ENCODE measurements at places on chromosomes 7 and 10.

GRCh38 chr7:74452748-74453321 lies 871 bp upstream of the GTF2IRD1 start:
- no peak for DNase-seq

DNA sequence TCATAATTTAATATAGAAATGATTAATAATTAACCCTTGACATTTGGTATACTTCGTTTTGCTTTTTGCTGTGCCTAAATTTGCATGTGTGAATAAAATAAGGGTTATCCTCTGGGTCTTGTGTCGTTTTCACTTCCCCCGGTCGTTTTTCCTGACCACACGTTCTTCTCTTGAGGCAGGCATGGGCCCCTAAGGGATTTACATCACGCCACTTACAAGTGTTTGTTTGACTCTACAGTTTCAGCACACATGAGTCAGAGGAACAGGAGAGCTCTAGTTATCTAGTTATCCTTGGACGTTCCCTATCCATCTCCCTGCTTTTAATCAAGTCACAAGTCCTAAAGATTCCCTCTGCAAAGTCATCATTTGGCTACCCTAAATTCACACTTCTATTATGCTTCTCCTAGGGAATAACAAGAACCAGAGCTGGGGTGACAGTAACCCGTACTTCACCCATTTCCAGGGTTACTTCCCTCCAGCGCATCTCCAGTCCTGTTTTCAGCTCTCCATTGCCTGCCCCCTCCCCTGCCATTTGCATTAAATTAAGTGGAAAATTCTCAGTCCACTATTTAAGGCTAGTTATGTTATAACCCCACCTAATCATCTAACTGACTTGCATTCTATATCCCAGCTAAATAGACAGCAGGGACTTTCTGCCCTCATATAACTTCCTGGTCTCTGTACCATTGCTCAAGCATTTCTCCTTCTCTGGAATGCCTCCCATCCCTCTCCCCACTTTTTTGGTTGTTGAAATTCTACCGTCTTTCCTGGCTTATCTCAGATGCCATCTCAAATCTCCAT lies 206.9 kb downstream of the PTEN start:
- DNase-seq: no peak

- no peak for DNase-seq
Observed at GRCh38 chr7:75536491-75536890, 44.4 kb downstream of the SPDYE5 start.

DNA sequence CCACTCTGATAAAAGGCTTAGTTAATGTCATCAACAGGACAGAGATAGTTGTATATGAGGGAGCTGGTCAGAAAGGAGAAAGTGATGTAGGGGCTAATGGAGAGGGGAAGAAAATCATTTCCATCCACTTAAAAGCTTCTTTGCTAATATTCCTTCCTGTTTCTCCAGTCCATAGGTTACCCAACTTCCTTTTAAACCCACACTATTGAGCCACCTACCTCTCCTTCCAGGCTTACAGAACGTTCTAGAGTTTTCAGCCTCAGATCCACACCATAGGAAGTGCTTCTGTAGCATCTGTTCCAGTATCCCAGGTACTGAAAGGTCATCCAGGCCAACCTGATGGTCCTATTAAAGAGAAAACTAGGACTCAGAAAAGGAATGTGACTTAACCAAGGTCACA lies 28.2 kb downstream of the STRIP2 start:
- DNase-seq: no peak

DNA sequence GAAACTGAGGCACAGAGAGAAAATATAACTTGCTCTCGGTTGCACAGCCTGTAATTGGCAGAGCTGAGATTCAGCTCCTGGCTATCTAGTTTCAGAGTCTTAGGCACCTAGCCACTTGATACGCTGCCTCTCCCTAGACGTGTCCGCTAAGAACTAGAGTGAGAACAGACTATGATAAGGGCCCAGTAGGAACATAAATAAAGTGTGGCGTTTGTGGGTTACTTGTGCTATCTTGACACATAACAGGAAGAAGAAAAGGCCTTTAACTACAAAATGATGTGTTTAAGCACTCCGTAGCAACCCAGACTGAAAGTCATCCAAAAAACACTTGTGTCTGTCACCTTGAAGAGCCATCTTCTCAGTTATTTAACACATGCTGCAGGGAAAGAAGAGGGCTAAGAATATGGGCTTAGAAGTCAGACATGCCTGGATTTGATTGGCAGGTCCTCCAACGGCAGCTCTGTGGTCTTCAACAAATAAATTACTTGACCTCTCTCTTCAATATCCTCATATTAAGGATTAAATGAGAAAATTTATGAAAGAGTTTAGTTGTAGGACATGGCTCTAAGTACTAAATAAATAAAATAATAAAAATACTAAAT lies 96.2 kb downstream of the SGMS1 start:
- no peak for DNase-seq

GRCh38 chr7:106704000-106704840 lies 43.3 kb upstream of the CCDC71L start:
- no peak for DNase-seq

DNA sequence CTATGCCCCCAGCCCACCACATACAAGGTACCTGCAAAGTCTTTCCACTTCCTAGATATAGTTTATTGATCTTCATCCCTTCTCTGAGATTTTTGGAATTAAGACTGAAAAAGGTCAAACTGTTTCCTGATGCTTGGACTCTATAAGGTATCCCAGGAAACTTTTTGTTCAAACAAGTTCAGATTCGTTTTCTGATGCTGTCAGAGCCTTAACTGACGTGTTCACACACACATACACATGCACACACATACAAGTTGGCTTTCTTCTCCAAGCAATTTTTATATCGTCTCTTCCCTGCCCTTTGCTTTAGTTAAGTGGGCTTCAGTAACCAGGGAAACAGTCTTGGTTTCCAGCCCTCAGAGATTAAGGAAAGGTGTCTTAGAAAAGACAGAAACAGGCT lies 11.7 kb upstream of the VPS41 start:
- no peak for DNase-seq

- DNase-seq: no peak
Observed at GRCh38 chr7:100719523-100720278, 567 bp upstream of the EPO start.

DNA sequence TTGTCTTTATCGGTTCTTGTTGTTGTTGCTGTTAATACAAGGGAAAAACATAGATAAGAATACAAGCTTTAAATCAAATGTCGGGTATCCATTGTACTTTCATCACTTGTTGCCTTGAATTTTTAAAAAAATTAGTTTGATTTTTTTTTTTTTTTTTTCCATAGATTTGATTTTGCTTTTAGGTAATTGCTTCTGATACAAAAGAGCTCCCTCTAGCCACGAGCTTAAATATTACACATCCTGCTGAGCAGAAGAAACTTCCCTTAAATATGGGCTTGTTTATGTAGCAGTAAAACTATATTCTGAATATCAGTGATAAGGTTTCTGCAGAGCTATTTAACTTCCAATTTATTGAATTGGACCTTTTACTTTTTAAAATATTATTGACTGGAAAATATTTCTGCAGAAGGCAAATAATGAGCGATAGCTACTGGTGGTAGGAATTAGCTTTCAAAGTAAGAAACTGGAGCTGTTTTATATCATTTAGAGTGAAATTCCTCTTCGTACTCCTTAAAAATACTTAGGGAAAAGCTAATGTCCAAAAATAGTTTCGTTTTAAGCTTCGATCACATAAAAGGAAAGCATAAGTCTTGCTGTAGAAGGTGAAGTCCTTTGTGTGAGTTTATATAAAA lies 216.9 kb downstream of the POLR1F start:
- DNase-seq: no peak

DNA sequence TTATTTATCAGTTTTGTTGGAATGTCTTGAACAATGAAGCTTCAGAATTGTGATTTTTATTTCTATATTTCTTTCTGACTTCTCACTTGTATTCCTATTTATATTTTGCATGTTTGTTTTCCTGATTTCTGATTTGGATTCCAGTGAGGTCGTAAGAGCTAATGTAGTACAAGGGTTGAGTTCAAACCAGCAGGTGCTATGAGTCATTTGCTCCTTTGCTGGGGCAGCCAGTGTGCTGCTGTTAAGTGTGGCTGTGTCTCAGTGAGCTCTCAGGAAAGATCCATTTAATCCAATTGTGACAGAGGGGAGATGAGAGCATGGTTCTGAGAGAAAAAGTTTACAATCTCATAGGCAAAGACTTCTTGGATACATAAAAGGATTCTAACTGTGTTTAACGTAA lies 48.6 kb downstream of the MCU start:
- DNase-seq: no peak

- DNase-seq: no peak
Observed at GRCh38 chr7:7228472-7228871, 46.1 kb downstream of the C1GALT1 start.

DNA sequence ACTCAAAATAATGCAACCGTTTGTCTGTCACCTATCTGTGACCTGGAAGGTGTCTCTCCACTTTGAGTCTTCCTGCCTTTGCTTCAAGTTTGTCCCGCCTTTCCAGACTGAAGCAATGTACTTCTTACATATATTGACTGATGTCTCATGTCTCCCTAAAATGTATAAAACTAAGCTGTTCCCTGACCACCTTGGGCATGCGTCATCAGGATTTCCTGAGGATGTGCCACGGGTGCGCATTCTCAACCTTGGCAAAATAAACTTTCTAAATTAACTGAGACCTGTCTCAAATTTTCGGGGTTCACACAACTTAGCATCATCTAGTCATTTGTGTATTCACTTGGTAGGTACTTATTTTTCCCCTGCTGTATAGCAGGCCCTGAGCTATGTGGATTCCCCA lies 65.3 kb upstream of the JCAD start:
- DNase-seq: no peak

- no peak for DNase-seq
Observed at GRCh38 chr7:13829914-13830900, 159.3 kb downstream of the ETV1 start.

DNA sequence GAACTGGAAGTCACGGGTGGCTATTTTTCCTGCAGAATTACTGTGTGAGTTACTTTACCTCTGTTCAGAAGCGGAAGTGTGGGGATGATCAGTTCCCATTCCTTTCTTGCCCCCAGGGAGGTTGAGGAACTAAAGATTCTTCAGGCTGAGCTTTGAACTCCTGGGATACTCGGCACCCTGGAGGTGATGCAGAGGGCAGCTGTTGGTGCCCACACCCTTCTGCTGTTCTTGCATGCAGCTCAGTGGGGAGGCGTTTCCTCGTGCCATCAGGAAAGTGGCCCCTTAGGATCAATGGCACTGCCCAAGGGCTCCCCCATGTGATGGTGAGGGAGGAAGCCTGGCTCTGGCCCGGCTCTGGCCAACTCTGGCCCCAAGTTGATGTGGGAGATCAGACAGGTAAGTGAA lies 44.7 kb upstream of the MXI1 start:
- no peak for DNase-seq

DNA sequence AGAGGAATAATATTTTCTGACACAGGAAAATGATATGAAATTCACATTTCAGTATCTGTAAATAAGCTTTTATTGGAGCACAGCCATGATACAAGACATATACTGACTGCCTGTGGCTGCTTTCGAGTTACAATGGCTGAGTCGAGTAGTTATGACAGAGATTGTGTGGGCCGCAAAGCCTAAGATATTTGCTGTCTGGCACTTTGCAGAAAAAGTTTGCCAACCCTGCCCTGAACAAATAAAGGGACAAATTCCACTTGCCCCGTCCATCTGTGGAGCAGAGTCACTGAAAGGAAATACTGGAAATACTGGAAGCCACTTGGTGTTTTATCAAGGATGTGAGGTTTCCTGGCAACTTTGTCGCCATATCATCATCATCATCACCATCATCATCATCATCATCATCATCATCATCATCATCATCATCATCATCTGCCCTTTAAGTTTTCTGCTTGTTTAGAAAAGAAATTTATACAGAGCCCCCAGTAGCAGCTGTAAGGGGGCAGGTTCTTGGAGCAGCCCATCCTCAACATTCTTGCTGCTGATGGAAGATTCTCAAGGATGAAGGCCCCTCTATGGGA lies 85.8 kb downstream of the TCF7L2 start:
- no peak for DNase-seq

DNA sequence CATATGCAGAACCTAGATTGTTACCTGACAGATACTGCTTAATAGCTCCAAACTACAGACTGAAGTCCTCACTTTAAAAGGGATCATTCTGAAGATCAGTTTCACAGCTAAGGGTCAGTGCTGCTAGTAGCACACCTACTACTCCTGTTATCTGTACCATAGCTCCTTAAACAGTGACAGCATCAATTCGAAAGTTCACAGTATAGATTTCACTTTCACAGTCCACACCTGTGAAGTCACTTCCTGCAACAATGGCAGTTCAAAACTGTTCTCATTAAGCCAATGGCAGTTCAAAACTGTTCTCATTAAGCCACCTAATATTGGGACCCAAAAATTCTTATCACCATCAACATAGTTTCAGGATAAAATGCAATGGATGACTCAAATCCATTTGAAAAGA lies 10.7 kb upstream of the FHIP2A start:
- no peak for DNase-seq

DNA sequence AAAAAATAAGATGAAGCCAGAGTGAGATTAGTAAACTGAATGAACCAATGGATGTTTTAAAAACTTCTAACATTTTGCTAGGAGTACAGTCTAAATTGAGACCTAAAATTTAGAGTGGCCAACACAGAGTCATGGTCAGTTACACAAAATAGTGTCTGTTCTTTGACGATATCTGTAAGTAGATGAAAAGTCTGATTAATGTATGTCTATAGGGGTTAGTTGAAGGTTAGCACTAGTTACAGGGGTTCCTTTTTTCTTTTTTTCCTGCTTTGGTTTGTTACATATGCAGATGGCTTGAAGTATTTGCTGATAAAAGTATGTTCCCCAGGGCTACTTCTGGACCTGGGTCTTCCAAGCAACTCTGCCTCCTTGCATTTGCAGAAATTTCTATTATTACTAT lies 90.1 kb upstream of the MTPN start:
- DNase-seq: no peak

- DNase-seq: no peak
Observed at GRCh38 chr7:68564306-68565135, 1033.8 kb upstream of the AUTS2 start.

DNA sequence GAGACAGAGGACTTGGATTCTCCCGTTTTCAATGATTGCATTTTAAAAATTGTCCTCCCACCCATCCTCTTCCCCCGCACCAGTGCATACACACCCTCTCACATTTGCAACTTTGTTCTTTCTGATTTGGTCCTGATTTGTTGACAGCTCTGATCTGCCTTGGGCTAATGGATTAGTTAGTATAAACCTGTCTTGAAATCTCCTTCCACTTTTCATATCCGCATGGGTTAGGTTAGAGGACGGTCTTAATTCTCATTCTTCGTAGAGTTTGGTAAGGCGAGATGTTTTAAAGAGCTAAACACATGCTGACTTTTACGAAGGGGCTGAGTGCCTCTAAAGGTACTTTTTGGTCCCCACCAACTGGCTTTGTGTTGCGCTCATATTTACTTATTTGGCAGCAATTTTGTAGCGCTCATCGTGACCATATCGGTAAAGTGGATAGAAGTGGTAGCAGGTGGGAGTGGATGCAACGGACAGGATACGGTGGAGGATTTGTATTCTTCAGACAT lies 1.1 kb downstream of the AHR start:
- peak; percentile 2 for DNase-seq

- no peak for DNase-seq
Observed at GRCh38 chr7:47089461-47089860, 492.4 kb downstream of the TNS3 start.

Data from activated CD8-positive, alpha-beta memory T cell treated with anti-CD3 and anti-CD28 coated beads for 48 hours (primary cell).